HS-27A (cell line): ENCODE measurements at places on chromosomes 6 and 20.

DNA sequence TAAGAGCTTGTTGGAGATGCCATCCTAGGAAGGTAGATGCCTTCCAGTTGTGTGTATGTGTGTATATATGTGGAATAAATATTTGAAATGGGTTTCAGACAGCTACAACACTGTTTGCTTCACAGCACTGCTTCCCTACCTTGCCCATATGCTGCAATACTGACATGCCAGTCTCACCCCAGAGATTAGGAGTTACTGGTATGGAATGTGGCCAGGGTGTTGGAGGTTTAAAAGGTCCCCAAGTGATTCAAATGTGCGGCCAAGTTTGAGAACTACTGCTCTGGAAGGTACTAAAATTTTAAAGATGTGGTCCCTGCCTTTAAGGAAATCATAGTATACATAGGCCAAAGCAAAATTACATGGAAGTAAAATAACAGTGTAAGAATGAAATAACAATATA lies 39.5 kb downstream of the BCKDHB start:
- no peak for DNase-seq

DNA sequence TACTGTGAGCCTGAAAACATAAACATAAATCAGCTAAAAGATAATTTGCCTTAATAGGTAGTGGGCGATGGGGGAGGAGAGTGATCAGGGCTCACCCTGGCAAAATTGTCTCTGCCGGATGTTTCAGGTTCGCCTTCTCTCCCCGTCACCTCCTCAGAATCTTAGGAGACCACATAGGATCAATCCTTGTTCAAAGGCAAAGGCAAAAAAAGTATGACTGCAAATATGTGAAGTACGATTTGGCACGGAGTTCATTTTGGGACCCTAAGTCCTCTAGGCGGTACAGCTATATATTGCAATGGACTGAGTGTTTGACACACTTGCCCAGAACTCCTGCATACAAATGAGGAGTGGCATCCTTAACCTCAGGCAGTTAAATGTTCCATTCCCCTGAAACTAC lies 649.2 kb upstream of the FLRT3 start:
- no peak for DNase-seq

DNA sequence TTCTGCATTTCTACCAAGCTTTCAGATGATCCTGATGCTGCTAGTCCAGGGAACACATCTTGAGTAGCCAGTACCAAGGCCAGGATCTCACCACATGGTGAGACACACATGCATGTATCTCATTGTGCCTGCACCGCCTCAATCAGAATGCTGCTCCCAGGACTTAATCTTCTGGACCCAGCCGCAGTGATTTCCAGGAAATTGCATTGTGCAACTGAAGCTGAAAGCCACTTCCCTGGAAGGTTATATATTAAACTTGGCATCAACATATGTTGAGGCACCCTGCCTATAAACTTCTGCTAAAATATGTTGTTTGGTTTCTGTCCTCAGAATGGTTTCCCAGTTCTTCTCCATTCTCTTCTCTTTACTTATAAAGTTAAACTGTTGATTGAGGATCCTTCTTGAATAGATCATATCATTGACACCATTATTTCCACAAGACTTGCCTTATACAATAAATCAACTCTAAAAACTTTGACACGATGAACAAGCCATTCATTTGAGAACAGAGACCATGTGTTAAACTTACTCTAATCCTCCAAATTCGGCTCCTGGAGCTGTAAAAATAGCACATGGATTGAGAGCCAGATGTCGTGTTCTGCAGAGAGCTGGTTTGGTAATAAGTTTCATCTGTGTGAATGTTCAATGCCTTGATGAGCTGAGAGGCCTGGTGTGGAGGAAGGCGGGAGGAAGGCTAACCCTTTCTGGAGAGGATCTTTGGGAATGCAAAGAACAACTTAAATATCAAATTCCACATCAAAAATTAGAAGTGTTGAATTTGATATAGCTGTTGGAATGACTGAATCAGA lies 65.0 kb upstream of the PCSK2 start:
- no peak for DNase-seq

DNA sequence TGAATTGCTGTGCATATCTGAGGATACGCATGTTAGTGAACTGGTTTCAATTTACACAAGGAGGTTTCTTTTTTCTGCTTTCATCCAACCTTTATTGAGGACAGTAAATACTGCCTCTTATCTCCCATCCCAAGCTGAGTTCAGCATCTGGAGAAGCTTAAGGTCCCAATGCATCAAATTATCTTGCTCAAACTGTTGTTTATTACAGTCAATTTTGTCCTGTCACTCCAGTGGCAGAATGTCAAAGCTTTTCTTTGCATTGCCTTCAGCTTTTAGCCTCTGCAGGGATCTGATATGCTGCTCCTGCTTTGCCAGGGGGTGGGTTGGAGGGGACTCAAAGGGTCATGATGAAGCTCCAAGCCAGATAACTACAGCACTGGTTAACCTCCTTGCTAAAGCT lies 435.4 kb upstream of the SOX4 start:
- DNase-seq = no peak

DNA sequence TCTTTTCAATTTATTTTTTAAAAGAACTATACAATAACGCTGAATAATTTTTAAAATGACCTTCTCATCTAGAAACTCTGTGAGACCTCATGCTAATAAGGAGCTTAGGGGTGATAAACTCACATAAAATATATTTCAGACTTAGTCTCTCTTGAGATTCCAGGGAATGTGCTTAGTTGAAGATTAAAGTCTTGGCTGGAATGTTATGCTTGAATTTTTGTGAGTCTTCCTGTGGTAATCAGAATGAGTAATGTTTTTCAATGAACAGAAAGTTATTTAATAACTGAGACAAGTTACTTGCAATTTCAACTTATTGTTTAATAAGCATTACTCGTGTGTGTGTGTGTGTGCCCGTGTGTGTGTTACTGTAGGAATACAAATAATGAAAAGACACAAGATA lies 379.9 kb upstream of the EPHA7 start:
- DNase-seq = no peak

GRCh38 chr6:71510057-71510713 lies 221.6 kb downstream of the OGFRL1 start:
- DNase-seq = peak; percentile 38

GRCh38 chr6:7268816-7269555 lies 44.0 kb downstream of the SSR1 start:
- DNase-seq = no peak

DNA sequence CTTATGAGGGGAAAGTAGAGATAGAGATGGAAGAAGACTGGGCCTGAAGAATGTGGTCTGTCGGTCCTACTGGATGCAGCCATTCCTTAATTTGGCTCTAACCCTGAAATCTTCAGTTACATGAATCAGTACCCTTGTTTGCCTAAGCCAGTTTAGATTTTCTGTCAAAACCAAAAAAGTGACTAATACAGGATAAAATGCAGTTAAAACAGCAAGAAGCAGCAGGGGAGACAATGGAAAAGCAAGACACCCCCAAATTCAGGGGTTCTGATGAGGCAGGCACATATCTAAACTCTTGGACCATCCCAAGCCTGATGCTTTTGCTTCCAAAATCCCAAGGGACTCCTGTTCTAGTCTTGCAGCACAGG lies 17.4 kb upstream of the UBE2V1 start:
- DNase-seq = no peak

DNA sequence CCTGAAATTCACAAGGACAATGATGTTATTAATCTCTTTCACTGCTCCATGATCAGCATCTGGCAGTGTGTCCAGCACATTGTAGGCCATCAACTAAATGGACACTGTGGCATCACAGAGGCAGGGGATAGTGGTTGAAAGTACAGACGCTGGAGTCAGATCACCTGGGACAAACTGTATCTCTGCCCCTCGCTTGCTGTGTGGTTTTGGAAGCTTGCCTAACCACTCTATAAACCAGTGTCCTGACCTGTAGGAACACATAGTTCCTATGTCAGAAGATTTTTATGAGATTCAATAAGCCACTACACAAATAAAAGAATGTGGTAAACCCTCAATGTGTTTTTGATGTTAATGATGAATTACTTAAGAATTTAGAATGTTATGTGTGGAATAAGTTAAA lies 219.3 kb upstream of the RNF217 start:
- no peak for DNase-seq

DNA sequence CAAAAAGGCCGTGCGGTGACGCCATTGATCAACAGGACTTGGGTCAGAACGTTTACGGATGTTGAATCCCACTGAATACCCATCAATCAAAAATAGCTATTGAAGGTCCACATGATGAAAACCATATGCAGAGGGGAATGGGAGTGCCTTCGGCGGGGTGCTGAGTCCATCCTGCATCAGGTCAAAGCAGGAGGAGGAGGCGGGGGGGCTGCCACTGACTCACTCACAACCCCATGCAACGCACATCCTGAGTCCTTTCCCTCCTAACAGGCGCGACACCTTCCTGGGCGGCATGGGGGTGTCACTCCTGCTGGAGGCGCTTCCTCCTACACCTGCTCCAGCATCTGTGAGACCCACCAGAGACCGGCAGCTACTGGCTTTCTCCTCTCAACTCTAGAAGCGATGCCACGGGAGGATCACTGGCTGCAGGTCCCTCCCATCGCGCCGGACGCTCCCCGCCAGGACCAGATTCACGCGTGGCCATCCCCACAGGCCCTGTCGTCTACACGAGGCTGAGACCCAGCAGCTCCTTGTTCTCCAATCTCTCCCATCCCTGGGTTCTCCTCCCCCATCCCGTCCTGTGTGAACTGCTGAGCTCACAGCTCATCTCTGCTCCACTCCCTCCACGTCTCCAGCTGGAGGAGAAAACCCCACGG lies 170.6 kb upstream of the THBS2 start:
- DNase-seq = no peak

GRCh38 chr6:141413196-141413595 lies 719.5 kb upstream of the GJE1 start:
- DNase-seq = no peak

GRCh38 chr6:34465531-34466241 lies at the start of gene PACSIN1:
TSS of gene PACSIN1 (plus strand) at chr6:34466076. CDS start at chr6:34526306, 60,230 bp downstream.
- no peak for DNase-seq

GRCh38 chr6:52210227-52210626 lies 24.1 kb downstream of the IL17A start:
- DNase-seq = no peak

DNA sequence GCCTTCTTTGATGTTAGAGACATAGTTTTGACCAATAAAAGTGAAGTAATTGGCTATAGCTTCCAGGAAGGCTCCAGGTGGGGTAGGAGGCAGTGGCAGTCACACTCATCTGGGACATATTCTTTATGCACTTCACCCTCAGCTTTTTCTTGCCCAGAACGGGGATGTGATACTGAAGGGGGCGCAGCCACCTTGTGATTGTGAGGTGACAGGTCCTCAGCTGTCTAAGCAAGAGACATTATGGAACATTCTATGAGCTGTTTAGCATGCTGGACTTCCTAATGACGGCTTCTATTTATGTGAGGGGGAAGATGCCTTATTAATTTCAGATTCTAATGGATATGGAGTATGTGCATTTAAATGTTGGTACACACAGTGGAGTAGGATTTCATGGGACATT lies 151.3 kb upstream of the ZFP64 start:
- no peak for DNase-seq

DNA sequence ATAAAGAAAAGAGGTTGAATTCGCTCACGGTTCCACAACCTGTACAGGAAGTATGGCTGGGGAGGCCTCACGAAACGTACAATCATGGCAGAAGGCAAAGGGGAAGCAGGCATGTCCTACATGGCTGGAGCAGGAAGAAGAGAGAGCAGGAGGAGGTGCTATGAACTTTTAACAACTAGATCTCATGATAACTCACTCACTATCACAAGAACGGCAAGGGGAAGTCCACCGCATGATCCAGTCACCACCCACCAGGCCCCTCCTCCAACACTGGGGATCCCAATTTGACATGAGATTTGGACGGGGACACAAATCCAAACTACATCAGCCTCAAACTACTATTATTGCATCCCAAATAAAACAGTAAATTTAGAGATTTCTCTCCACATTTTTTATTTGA lies 53.6 kb upstream of the CST7 start:
- DNase-seq = no peak

DNA sequence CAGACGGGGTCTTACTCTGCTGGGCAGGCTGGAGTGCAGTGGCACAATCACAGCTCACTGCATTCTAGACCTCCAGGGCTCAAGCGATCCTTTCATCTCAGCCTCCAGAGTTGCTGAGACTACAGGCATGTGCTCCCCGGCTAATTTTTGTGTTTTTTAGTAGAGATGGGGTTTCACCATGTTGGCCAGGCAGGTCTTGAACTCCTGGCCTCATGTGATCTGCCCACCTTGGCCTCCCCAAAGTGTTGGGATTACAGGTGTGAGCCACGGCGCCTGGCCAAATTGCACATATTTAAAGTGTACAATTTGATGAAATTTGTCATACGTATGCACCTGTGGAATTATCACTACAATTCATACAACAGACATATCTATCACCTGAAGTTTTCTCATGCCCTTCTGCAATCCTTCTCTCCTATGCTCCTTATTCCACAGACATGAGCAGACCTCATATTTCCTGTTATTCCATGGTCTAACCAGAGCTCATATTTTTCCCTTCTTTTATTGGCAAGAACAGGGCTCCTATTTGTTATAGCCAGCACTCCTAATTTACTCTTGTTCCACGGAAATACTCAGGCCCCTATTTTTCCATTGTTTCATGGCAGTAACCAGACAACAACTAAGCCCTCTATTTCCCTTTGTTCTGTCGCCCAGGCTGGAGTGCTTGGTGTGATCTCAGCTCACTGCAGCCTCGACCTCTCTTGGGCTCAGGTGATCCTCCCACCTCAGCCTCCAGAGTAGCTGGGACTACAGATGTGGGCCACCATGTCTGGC lies 2.2 kb upstream of the CSTL1 start:
- no peak for DNase-seq

GRCh38 chr6:21708320-21708580 lies 114.7 kb downstream of the SOX4 start:
- DNase-seq = no peak

GRCh38 chr20:46324379-46324778 lies 16.1 kb upstream of the CDH22 start:
- no peak for DNase-seq

DNA sequence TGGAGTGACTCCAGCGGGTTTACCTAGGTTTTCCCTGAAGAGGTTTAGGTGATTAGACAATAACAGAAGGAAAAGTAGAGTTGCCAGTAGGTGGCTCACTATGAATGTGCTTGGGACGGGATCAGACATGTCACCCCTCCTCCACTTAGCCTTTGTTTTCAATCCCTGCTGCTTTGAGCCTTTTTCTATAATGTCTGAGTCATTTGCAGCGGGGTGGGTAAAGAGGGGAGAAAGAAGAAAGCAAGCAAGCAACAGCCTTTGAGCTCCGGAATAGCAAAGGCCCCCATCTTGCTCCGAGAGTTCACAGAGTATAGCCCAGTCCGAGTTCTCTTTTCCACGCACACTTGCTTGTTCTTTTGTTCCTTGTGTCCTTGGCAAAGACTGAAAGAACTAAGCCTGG lies 129.1 kb downstream of the PACRG start:
- DNase-seq = no peak
